EH (cell line): ENCODE measurements at places on chromosomes 16 and 17.

DNA sequence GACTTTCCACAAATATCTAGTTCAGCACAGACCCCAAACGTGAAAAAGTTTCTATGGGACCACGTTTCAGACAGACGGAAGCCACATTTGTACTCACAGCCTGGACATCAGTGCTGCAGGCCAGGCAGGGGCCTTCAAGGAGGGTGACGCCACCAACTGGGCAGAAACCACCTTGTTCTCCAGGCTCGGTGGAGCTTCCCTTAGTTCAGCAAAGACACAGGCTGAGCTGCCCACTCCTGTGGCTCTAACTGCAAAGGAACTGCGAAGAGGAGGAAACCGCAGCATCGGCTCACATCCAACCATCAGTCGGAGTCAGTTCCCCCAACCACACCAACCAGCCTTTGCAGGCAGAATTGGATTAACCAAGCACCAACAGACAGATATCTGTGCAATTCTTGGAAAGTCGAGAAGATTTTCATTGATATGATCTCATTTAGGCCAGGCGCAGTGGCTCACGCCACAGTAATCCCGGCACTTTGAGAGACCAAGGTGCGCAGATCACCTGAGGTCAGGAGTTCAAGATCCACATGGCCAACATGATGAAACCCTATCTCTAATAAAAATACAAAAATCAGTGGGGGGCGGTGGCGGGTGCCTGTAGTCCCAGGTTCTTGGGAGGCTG lies 73.3 kb upstream of the CNEP1R1 start:
- no peak for DNase-seq

- no peak for DNase-seq
These were observed 364 bp upstream of the CETP start for GRCh38 chr16:56961386-56961785.

- DNase-seq: no peak
These were observed 165.6 kb downstream of the CA10 start for GRCh38 chr17:51992864-51993416.

DNA sequence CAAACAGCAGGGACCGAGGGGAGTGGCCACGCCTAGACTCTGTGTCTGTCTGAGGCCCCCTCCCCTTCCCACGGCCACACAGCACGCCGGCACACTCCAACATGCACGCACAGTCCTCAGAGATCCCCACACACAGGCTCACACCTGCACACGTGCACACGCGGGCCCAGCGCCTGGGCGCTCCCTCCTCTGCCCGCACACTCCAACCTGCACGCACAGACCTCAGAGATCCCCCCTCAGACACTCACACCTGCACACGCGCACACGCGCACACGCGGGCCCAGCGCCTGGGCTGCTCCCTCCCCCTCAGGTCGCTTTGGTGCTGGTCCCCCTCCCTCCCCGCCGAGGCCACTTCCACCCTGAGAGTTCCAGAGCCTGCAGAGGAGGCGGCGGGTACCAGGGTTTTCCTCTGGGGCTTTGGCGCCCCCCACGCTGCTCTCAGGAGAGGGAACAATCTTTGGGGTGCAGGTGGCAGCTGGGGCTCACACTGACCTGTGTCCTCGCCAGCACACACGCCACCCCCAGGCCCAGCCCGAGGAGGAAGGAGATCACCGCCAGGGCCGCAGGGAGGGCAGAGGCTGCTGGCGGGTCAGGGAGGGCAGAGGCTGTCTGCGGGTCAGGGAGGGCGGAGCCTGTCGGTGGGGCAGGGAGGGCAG lies 1.6 kb downstream of the CD7 start:
- no peak for DNase-seq

GRCh38 chr16:52238710-52239109 lies 308.2 kb downstream of the TOX3 start:
- DNase-seq: no peak

DNA sequence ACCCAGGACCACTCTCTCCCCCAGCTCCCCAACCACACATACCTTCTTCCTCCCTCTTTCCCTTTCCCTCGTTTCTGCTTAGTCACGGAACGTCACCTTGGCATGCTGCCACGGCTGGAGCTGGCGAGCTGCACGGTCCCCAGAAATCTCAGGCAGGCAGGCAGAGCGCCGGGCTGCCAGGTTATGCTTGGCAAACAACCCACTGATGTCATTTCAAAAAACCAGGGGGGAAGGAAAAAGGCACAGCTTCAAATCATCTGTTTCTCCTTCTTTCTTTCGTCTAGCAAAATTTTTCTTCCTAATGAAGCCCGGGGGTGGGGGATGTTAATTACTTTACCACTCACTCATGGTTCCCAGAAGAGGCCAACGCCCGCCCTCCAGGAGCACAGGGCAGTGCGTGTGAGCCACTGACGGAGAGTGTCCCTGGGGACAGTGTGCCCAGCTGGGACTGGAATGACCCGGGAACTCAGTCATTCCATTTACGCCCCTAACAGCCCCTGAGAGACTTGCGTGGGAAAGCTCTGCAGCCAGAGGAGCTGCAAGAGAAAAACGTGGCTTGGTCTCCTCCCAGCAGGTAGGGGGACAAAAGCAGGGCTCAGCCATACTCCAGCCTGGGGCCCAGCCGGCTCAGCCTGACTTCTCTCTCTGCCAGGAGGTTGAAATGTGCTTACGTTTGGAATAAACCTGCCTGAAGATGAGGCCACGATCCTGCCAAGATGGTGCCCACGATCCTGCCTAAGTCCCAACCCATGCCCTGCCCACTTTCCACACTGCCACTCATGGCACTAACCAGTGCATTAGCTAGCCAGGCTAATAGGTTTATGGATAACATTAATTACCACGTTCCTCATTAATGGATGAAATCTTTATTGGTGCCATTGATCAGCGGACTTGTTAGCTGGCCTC lies 198.9 kb downstream of the ZFHX3 start:
- peak; percentile 96 for DNase-seq

DNA sequence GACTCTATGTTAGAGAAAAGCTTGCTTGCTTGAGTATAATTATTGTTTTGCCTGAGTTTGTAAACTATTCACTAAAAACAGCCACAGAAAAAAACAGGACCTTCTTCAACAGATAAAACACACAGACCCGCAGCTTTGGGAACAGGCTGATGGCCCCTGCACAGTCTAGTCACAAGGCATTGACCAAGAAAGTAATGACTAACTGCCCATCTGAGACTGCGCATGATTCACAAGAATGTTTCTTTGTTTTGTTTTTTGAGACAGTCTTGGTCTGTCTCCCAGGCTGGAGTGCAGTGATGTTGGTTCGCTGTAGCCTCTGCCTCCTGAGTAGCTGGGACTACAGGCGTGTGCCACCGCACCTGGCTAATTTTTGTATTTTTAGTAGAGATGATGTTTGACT lies 2.8 kb upstream of the ZKSCAN2 start:
- no peak for DNase-seq

DNA sequence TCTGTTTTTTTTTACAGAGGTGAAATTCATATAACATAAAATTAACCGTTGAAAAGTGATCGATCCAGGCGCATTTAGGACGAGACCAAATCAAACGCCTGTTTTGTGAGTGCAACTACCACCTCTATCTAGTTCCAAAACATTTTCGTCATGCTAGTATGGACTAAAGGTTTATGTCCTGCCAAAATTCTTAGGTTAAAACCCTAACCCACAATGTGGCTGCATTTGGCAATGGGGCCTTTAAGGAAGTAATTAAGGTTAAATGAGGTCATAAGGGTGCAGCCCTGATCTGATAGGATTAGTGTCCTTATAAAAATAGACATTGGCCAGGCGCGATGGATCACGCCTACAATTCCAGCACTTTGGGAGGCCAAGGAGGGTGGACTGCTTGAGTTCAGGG lies 32.8 kb upstream of the RCVRN start:
- no peak for DNase-seq

DNA sequence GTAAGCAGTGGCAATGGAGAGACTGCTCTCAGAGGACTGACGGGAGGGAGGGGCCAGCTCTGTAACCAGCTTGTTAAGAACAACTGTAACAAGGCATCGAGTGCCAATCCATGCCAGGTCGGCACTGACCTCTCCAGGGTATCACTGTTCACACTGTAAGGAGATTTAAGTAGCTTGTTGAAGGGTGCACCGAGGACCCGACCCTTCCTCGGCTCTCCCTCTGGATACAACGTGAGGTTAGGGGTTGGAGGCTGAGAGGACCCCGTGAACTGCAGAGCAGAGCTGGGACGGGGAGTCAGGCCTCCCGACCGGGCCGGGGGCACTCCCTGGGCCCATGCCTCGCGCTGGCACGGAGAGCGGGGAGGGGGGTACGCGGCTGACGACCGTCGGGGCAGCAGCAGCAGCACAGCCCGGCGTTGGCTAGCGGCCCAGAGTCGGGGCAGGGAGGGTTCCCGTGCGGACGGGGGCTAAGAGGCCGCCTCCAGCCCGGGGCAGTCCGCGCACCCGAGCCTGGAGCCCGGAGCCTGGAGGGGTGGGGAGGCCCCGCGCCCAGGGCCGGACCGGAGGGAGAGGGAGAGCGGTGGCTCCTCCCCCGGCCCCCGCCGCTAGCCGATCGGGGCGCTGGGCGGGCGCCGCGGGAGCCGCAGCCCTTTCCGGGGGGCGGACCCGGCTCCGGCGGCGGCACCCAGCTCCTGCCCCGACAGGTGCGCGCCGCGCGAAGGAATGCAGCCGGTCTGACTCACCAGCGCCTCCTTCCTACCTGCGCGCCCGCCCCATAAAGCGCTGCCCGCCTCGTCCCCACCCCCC lies at the start of gene ITGB4:
TSS of gene ITGB4 (plus strand) at position 804 of the 807 bp plus-strand sequence. CDS start 3,245 bp downstream, outside the sequence.
- peak; percentile 22 for DNase-seq
